ENCODE measurements at places on chromosomes 12 and 14.
A peak's percentile ranks its signal among the peaks of the same experiment; 100 is the strongest.

- H3K4me1 ChIP-seq = peaks cover 43% of the 10 kb centered on the region
- H3K27me3 ChIP-seq = no peaks in the 10 kb centered on the region
- no peak overlapping the region for H3K4me3 ChIP-seq
- no peaks in the 10 kb centered on the region for H3K36me3 ChIP-seq
- no peak for DNase-seq
Observed at GRCh38 chr14:72715215-72715849, 178.6 kb downstream of the DPF3 start.

- no peak overlapping the region for H3K27ac ChIP-seq
- no peaks in the 10 kb centered on the region for H3K36me3 ChIP-seq
- no peaks in the 10 kb centered on the region for H3K4me1 ChIP-seq
- no peaks in the 10 kb centered on the region for H3K27me3 ChIP-seq
Observed at GRCh38 chr12:125512541-125513298, 447.5 kb downstream of the AACS start.

DNA sequence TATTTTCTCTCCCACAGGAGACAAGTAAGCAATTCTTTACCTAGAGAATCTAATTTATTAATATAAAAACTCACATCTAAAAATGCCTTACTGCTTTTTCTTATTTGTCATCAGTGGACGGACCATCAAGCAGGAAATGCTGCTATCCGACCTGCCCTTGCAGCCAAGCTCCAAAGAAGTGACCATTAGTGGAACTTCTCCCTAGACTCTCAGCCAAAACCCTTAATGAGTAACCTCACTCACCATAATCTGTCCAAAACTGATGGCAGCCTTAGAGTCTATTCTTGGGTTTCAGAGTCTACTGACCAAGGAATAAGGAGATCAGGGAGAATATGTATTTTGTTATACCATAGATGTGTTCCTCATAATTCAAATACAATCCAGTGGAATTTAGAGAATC, 60.9 kb upstream of the CFL2 start:
- DNase-seq = no peak
- H3K27me3 ChIP-seq = no peaks in the 10 kb centered on the region
- no peak overlapping the region for H3K27ac ChIP-seq
- H3K4me3 ChIP-seq = no peak overlapping the region
- H3K36me3 ChIP-seq = peaks cover 75% of the 10 kb centered on the region
- no peaks in the 10 kb centered on the region for H3K4me1 ChIP-seq

GRCh38 chr14:81246461-81247270, 25.9 kb upstream of the GTF2A1 start:
- H3K4me3 ChIP-seq = no peak overlapping the region
- H3K36me3 ChIP-seq = no peaks in the 10 kb centered on the region
- H3K27me3 ChIP-seq = no peaks in the 10 kb centered on the region
- H3K27ac ChIP-seq = no peak overlapping the region
- DNase-seq = no peak

DNA sequence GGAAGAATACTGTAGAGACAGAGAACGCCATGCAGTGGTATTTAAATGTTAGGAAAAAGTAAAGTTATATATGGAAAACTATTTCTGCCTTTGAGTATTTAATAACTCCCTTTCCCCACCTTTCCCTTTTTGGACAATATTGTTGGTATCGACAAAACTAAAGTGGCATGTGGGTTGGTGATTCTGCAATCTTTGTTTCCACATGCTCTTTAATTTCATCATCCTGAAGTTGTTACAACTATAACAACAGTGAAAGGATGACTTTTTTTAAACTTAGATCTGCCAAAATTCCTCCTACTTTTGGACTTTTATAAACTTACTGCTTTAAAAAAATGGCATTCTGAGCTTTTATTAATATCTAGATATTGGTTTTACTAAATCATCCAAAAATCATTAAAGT, 25.3 kb downstream of the TTC8 start:
- no peaks in the 10 kb centered on the region for H3K4me1 ChIP-seq
- no peak for DNase-seq
- H3K4me3 ChIP-seq = no peak overlapping the region
- peaks cover 2% of the 10 kb centered on the region for H3K36me3 ChIP-seq
- no peak overlapping the region for H3K27ac ChIP-seq
- H3K27me3 ChIP-seq = no peaks in the 10 kb centered on the region

GRCh38 chr14:101472518-101472849, 88.8 kb upstream of the DIO3 start:
- H3K36me3 ChIP-seq = no peaks in the 10 kb centered on the region
- no peaks in the 10 kb centered on the region for H3K4me1 ChIP-seq

GRCh38 chr12:50677858-50678257, 86.0 kb upstream of the ATF1 start:
- no peaks in the 10 kb centered on the region for H3K4me1 ChIP-seq
- H3K36me3 ChIP-seq = peaks cover 43% of the 10 kb centered on the region
- no peaks in the 10 kb centered on the region for H3K27me3 ChIP-seq

DNA sequence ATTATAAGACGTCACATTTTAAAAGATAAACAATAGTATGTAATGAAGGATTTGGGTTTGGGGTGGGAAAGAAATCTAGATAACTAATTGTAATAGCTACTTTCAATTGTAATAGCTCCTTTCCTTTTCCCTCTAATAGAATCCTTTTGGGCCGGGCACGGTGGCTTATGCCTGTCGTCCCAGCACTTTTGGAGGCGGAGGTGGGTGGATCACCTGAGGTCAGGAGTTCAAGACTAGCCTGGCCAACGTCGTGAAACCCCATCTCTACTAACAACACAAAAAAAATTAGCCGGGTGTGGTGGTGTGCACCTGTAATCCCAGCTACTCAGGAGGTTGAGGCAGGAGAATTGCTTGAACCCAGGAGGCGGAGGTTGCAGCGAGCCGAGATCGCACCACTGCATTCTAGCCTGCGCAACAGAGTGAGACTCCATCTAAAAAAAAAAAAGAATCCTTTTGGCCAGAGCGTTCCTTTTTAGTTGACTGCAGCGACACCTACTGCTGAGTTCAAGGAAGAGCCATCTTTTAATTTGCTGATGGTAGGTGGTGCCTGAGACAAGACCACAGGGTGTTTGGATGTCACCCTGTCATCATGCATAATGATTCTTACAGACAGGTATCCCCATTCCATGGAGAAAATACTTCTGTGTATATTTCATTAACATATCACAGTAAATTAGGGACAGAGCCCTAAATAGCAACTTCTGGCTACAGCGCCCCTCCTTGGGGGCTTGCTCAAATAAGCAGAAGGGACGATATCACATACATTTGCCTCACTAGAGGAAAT, 79.5 kb downstream of the ARMH4 start:
- H3K36me3 ChIP-seq = no peaks in the 10 kb centered on the region
- no peaks in the 10 kb centered on the region for H3K27me3 ChIP-seq
- peak overlapping the region; percentile 19 for H3K4me3 ChIP-seq
- peak; percentile 69 for DNase-seq
- H3K27ac ChIP-seq = no peak overlapping the region

DNA sequence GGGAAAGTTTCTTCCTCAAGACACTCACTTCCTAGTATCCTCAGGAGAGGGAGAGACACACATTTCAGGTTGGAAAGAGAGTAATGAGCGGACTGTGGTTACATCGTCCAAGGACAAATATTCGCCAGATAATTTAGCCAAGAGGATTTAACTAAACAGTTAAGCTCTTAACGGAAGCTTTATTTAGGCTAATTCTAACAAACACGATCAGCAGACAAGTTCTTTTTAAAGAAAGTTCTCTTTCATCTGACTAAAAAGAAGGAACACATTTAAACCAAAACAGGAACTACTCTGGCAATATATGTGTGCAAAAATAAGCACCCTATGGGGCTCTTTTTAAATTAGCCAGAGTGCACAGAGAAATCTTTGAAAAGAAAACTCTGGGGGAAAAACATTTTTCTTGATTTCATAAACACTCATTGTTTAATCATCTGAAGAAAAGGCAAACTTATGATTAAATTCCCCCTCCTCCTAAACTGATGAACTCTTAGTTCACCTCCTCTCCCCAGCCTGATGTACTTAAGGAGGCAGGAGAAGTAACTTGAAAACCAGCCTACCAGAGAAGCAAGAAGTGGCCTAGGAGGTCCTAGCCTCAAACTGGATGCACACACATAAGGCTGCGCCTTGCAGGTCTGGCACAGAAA, 13.3 kb upstream of the BTG1 start:
- H3K27me3 ChIP-seq = no peaks in the 10 kb centered on the region
- no peak overlapping the region for H3K4me3 ChIP-seq
- no peaks in the 10 kb centered on the region for H3K36me3 ChIP-seq
- no peak for DNase-seq
- no peak overlapping the region for H3K27ac ChIP-seq
- no peaks in the 10 kb centered on the region for H3K4me1 ChIP-seq

DNA sequence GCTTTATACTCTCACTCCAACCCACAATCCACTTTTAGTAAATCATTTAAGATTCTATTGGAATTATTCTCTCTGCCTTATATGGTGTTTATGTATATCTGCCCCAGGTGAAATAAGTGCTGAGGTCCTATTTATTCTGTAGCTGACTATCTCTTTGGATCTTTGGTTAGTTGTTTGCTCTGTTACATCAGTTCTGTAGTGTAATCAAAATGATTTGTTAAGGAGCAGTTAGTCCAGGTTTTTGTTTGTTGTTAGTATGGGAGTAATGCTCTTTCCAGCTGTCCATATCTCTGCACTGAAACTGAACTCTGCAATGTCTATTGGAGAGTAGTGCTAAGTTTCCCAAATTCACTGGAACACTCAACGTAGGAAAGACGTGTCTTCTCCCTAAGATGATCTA, 615.8 kb downstream of the SNAPC1 start:
- H3K27me3 ChIP-seq = no peaks in the 10 kb centered on the region
- no peaks in the 10 kb centered on the region for H3K36me3 ChIP-seq
- no peak overlapping the region for H3K27ac ChIP-seq

GRCh38 chr12:11697131-11697530, 47.7 kb downstream of the ETV6 start:
- peaks cover 99% of the 10 kb centered on the region for H3K4me1 ChIP-seq
- no peak for DNase-seq
- peak overlapping the region; percentile 73 for H3K27ac ChIP-seq
- no peak overlapping the region for H3K4me3 ChIP-seq
- no peaks in the 10 kb centered on the region for H3K36me3 ChIP-seq
- H3K27me3 ChIP-seq = no peaks in the 10 kb centered on the region

DNA sequence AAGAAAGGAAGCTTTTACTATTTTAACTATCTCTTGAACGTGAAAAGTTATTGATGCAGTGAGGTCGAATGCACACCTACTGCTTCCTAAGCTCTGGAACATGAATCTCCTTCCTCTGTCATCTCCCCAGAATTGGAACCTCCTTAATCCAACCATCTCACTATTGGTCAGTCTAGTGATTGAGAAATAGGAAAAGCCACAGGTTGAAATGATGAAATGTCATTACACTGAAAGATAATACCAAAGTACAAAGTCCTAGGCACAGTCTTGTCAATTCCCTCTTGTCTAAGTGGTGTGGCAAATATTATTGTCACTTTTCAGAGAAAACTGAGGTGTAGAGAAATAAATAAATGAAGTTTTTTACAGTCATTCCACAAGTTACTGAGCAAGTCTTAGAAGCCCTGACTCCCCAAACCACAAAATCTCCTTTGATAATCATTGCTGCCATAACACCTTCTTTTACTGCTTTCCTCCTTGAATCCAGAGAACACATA, 19.5 kb upstream of the HIGD1C start:
- no peak overlapping the region for H3K4me3 ChIP-seq
- peak overlapping the region; percentile 56 for H3K27ac ChIP-seq
- H3K36me3 ChIP-seq = peaks cover 21% of the 10 kb centered on the region
- H3K4me1 ChIP-seq = no peaks in the 10 kb centered on the region
- H3K27me3 ChIP-seq = no peaks in the 10 kb centered on the region

DNA sequence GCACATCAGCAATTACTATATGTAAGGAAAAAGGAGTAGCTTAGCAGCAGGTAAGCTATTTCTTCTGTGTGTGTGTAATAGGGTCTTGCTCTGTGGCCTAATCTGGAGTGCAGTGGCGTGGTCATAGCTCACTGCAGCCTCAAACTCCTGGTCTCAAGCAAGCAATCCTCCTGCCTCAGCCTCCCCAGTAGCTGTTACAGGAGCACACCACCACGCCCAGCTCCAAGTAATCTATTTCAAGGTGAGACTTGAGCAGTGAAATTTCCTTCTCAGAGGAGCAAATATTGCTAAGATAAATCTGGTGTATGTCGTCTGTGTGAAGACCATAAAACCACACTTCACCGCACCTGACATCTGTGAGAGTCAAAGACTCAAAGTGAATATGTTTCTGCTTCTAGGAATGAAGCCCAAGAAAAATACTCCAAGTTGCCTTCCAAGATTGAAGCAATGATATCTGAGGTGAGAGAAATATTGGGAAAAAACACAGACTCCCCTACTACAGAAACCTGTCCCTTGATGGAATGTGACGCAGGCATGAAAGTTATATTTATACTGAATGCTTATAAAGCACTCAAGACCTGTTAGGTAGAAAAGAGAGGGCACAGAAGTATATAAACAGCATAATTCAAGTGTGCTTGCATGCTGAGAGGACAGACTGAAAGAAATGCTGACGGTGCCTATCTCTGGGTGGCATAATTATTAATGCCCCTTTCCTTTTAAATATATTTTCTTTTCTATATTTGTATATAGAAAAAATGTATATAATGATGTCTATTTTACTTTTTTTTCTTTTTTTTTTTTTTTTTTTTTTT, 2.5 kb upstream of the SELPLG start:
- no peak for DNase-seq
- no peak overlapping the region for H3K4me3 ChIP-seq
- H3K36me3 ChIP-seq = no peaks in the 10 kb centered on the region
- H3K27me3 ChIP-seq = peaks cover 21% of the 10 kb centered on the region
- no peak overlapping the region for H3K27ac ChIP-seq

DNA sequence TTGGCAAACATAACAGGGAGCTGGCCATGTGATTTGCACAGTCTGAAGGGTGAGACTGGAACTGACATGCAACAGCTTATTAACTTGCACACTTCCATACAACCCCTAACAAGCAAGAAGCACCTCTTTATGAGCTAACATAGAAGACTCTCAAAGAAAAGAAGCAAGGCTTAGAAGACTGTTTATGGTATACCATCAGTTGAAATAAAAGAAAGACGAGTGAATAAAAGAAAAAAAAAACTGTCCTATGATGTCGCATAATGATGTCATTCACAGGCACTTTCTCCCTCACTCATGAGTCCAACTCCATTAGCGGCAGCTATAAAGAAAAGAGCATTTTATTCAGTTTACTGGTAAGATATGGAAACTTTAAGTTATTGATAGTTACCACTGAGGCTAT, 3.3 kb upstream of the MDM1 start:
- H3K27ac ChIP-seq = no peak overlapping the region
- no peaks in the 10 kb centered on the region for H3K36me3 ChIP-seq
- H3K4me1 ChIP-seq = no peaks in the 10 kb centered on the region
- no peak overlapping the region for H3K4me3 ChIP-seq

DNA sequence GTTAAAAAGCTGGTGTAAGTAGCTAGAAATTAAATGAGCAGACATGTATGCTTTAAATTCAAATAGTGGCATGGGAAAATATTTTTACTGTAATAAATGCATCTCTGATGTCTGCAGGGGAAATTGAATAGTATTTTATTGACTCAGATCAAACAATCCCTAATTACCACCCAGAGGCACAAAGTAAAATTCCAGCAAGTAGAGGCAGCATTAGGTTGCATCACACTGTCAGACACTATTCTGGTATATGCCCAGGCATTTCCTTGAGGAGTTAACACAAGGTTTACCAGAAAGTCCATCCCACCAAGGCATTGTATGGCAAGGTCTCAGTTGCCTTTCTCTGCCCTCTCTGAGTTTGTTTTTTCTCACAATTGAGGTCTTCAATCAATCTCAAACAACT, 201.6 kb upstream of the KITLG start:
- no peak overlapping the region for H3K4me3 ChIP-seq
- H3K36me3 ChIP-seq = no peaks in the 10 kb centered on the region
- no peaks in the 10 kb centered on the region for H3K27me3 ChIP-seq
- H3K27ac ChIP-seq = no peak overlapping the region
- no peaks in the 10 kb centered on the region for H3K4me1 ChIP-seq

- no peaks in the 10 kb centered on the region for H3K27me3 ChIP-seq
- peaks cover under 1% of the 10 kb centered on the region for H3K4me1 ChIP-seq
- no peak for DNase-seq
- H3K27ac ChIP-seq = no peak overlapping the region
- H3K36me3 ChIP-seq = no peaks in the 10 kb centered on the region
Observed at GRCh38 chr14:23371865-23372264, 744 bp upstream of the IL25 start.
